Caki2 (cell line): ENCODE measurements at places on chromosomes 7 and 10. TPM values are rescaled to one million over a fixed set of nuclear protein-coding genes. Genes with fewer than 3 reads are reported as not detected.
A peak's percentile ranks its signal among the peaks of the same experiment; 100 is the strongest.

- DNase-seq, result no peak
Observed at GRCh38 chr7:155144371-155144770, 74.2 kb downstream of the HTR5A start.

- DNase-seq, result no peak
Observed at GRCh38 chr7:77425101-77426051, 9.2 kb upstream of the GSAP start.

PRPF18 gene
- 29.9 and 39.0 TPM in 2 replicates for total RNA-seq

DNA sequence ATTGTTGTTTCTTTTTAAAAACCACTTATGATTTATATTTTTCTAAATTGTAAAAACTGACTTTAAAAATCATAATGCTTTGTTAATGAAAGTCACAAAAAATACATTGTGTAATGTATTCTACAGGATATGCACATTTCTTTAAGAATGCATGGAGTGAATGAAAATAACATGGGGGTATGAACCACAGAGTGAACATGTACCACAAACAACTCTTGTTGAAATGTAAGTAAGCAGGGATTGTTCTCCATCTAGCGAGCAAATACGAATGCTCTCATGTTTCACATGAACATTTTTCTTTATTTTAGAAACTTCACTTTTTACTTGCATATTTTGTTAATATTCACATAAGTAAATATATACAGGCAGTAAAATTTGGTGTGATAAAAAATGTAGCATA, 35.6 kb upstream of the LAMB4 start:
- DNase-seq, result no peak

MUC12 gene
- 1.3 TPM in 1 of 2 replicates, not detected in the other for total RNA-seq

DNA sequence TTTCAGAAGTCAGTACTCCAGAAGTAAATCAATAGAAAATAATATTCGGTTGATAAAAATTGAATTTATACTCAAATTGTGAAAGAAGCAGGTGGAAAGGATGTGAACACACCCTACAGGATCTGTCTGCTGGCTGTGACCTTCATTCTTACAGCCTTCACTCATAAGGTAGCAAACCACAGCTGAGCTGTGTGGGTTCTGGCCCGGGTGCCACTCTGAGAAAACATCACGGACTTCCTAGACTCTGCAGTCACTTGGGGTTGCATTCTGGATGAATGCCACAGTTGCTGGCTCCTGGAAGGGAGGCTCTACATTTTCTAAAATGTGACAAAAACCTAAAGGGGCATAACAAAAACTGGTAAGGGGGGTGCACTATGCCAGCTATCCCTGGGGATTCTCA, 36.0 kb upstream of the ABLIM1 start:
- no peak for DNase-seq

DNA sequence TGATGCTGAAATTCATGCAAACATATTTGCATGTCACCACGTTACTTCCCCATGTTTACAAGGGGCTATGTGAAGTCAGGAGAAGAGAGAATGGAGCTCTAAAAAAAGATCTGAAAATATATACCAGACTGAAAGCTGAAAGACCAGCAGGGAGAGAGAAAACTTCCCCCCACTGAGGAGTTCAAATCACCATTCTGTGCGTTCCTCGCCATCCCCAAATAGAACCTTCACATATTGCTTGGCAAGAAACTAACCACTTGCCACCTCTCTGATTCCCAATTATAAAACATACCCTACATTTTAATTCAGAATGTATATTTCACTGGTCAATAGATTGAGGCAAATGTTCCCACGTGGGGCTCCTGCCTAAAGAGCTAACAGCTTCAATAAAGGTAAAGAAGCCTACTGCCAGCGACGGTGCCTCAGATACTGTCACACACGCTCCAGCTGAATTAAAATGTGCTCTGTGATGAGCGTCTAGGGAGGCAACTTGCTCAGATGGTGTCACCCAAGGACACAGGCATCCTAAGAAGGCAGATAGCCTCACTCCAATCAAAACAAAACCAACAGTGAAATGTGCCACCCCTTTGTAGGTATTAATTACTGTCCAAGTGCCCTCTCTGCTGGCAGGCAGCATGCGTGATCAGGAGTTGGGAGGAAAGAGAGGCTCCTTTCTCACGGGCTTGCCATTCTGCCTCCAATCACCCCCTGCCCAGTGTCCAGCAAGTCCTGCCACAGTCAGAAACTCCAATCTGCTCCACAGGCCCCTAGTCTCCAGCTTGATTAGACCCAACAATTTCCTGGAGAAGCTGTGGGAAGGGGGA, 298.2 kb downstream of the GRID1 start:
- DNase-seq, result no peak

GRCh38 chr10:73206385-73206784, 38.5 kb downstream of the FAM149B1 start:
- no peak for DNase-seq

- no peak for DNase-seq
Observed at GRCh38 chr10:110269374-110270318, 35.1 kb downstream of the SMNDC1 start.

DNA sequence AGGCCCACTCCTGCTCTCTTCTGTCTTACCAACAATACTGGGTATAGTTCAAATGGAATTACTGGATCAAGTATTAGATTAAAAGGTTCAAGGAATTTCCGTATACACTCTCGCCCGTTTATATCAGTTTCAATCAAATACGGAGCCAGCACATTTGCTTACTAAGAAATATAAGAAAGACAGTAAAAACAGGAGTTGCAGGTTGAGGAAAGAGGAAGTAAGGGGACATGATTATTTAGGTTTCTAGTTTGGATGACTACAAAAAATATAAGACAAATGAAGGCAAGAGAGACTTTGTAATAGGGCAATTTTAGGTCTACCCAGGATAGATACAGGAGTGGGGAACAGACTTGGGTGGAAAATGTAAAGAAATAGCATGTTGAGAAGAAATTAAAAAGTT, 109.9 kb upstream of the ABI1 start:
- no peak for DNase-seq

ABLIM1 gene
- 2.2 and 2.6 TPM in 2 replicates for total RNA-seq

DNA sequence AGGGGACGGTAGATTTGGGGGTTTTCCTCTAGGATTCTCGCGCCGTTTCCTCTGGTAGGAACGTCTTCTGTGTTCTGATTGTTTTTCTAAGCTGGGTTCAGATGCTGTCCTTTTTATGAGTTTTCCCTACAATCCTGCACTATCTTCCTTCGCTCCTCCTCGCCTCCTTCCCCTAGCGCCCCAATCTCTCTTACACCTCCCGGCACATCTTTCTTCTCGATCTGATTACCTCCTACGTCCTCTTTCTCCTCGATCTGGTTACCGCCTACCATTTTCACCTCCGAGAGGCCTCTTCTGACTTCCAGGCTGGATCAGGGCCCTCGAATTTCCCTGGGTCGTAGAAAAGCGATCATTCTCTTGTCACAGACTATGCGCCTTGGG, 413 bp downstream of the BUD31 start:
- DNase-seq, result no peak

DNA sequence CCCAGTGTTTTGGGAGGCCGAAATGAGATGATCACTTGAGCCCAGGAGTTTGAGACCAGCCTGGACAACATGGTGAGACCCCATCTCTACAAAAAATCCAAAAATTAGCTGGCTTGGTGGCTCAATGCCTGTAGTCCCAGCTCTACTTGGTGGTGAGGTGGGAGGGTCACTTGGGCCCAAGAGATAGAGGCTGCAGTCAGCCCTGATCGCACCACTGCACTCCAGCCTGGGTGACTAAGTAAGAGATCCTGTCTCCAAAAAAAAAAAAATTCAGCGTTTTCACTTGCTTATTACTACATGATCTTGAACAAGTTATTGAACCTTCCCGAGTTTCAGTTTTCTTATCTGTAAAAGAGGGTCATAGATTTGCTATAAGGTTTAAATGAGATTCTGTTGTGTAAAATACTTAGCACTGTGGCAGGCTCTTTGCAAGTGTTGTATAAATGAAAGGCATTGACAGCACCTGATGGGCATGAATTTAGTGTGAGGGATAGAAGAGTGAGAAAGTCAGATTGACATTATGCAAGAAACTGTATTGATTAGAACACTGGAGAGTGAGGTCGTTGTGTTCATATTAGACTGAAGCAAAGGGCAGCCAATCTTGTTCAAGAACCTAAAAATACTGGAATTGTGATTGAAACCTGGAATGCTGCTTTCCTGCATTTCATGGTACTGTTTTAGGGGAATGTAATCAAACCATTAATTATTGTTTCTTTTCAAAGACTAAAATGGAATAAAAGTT, 136.8 kb downstream of the LCOR start:
- peak; percentile 25 for DNase-seq

LIPJ gene
- total RNA-seq, result not detected in 2 replicates

CCAR1 gene
- 18.3 and 40.5 TPM in 2 replicates for total RNA-seq

DNA sequence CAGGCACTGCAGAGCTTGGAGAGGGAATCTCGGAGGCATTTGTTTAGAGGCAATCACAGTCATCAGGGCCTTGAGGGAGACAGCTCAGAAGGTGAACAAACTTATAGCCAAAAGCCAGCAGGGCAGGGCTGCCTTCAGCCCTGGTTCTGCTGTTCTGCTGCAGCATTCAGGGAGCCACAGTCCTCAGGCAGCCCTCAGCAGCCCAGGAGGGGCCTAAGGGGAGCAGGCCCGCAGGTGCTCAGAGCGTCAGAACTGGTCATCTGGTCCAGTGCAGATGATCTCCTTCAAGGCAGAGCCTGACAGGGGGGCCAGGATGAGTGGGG, 84.7 kb downstream of the ARHGAP22 start:
- no peak for DNase-seq

DNA sequence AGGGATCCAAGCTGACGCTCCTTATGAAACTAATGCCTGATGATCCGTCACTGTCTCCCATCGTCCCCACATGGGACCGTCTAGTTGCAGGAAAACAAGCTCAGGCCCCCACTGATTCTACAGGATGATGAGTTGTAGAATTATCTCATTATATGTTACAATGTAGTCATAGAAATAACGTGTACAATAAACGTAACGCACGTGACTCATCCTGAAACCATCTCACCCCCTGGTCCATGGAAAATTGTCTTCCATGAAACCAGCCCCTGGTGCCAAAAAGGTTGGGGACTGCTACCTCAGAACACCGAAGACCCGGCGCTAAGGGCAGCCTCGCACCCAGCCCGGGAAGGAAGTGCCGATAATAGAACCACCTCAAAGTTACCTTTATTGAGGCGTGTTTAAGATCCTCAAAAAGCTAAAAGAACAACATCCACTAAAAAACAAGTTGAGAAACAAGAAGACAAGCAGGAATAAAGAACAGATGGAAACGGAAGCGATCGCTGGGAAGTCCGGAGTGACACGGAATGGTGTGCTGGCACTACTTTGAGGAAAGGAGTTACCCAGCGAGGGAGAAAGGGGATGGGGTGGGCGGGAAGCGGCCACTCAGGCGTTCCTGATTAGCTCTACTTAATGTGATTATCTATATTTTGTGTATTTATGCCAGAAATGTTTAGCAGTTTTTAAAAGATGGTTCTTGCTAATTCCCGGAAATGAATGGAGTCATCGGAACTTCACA, 50.1 kb upstream of the PRKAR1B start:
- DNase-seq, result no peak

DNA sequence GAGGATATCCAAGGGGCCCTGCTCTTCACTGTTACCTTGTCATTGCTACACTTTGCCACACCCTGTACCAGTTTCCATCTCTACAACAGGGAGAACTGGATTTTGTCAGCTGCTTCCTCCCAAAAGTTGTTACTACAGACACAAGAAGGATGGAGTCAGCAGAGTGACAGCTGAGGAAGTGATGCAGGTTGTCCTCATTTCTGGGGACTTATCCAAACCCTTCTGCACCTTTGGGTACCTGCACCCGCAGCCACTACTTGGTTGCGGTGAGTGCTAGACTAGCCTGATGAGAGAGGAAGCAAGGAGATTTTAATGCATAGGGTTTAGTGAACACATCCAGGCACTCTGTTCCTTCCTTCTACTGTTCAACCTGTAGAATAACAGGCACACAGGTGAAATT, 281.0 kb downstream of the RPS24 start:
- no peak for DNase-seq

HABP2 gene
- 0.72 and 1.6 TPM in 2 replicates for total RNA-seq

CNPY4 gene
- total RNA-seq, result 9.5 and 25.8 TPM in 2 replicates

DNA sequence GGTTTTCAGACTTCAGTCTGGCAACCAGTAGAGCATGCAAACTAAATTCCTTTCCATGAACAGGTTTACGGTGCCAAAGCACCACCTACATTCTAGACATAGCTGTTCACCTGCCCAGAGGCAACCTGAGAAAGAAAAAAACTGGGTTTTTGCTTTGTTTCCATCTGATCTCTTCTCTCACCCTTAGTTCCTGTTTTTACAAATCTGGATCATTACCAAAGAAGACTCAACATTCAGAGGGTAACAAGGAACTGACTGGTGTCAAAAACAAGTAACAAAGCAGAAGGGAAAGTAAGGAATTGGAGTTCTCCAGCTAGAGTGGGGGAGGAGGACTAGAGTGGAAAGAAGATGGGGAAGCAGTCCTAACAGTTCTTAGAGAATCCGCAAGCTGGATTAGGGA, 36.4 kb downstream of the CPVL start:
- DNase-seq, result peak; percentile 58

DNA sequence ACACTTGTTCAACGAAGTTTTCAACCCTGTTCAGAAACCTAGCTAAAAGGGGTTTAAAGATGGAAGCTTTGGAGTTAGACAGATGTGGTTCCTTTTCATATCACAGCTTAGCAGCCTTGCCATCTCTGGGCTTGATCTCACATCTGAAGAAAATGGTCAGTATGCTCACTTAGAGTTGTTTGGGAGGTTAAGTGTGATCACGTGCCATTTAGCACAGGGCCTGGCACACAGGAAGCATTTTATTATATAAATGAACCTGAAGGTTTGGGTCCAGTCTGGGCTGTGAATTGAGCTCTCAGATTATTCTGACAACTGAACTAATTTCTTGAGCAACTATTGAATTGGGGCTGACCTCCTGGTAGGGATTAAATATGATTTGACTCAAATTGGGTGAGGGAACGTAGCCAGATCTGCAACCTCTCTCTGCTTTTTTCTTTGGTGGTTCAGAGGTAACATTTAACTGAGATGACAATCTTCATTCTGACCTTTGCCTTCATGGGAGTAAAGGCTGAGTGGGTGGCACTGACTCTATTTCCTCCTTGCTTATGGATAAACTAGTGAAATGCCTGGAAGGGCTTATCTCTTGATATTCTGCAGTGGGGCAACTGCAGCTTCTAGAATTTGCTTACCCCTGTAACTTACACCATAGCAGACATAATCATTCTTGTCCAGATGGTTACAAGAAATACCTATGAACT, 10.2 kb upstream of the HKDC1 start:
- DNase-seq, result no peak

EPO gene
- not detected in 2 replicates for total RNA-seq

ITIH5 gene
- total RNA-seq, result not detected in 2 replicates

DNA sequence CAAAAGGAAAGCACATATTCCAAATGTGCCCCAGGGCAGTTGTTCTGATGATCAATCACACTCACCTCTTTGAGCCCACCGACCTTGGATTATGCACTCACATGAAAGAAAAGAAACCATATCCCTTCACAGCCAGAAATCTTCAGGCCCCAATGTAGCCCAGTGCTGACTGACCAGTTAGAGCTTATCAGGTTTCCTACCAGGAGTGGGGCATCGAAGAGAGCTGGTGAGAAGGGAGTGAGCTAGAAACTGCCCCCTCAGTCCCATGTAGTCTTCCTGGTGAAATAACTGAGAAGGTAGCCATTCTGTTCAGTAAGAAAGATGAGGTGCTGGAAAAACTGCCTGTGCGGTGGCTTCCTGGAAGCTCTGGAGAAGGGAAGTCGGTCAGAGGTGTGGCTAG, 32.2 kb downstream of the NRCAM start:
- no peak for DNase-seq

CALN1 gene
- not detected in 2 replicates for total RNA-seq

- no peak for DNase-seq
Observed at GRCh38 chr10:20714518-20714917, 182.6 kb downstream of the NEBL start.

TMEM168 gene
- total RNA-seq, result 4.5 and 18.2 TPM in 2 replicates
